ENCODE measurements at places on chromosomes 1 and 21.
A peak's percentile ranks its signal among the peaks of the same experiment; 100 is the strongest.

DNA sequence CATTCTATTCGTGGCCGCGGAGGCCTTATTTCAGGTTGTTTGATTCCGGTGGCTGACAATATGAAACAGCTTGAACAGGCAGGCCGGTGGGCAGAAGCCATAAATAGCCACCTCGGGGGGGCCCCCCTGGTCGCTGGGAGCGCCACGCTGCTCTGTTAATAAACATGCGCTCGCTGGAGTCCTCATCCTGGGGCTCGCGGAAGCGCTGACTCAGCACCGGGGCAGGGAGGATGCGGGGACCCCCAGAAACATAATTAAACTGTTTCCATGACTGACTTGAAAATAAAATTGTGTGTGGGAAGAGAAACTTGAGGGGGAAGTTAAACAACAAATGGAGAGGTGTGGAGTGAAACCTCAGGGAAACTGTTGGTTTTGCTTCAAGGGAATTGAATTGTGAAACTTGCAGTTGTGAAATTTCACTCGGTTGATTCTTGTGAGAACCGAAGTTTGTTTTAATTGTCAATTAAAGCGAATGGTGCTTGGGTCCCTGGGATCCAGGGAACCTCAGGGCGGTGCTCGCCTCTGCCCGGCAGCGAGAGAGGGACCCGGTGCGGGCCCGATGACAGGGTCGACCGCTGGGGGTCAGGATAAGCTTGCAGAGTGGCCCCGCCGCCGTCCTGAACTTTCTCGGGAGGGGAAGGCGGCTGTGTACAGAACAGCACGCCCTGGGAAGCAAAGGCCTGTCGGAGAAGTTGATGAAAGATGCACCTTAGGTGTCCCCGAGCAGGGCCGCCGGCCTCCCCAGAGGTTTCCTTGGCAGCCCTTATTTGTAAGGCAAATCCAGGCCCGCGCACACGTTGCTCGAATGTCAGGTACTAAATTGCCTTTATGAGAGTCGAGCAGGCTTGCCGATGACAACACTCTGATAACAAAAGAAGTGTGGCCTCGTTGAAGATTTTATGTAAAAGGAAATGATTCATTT, 176.9 kb upstream of the LMO4 start:
- no peak overlapping the region for H3K27ac ChIP-seq
- H3K36me3 ChIP-seq: no peaks in the 10 kb centered on the region
- H3K4me3 ChIP-seq: peak overlapping the region; percentile 37
- H3K27me3 ChIP-seq: no peaks in the 10 kb centered on the region
- no peak for DNase-seq

DNA sequence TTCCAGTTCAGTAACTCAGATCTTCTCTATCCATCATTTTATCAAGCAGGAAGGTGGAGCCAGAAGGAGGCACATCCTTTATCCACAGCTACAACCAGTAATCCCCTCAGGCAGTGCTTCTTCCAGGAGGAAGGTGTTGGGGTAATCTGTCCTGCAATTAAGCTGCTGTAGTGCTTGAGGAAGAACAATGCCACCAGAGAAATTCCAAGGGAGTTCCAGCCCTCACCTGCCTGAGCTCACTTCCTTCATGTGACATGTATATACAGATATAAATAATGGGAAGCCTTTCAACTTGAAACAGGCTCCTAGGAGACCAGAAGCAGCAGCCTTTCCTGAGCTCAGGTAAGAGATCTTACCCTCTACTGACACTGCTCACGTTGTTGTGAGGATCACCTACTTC, 2.2 kb upstream of the IL20 start:
- no peak overlapping the region for H3K27ac ChIP-seq
- no peaks in the 10 kb centered on the region for H3K36me3 ChIP-seq
- DNase-seq: no peak
- no peaks in the 10 kb centered on the region for H3K27me3 ChIP-seq
- H3K4me1 ChIP-seq: peaks cover 5% of the 10 kb centered on the region
- no peak overlapping the region for H3K4me3 ChIP-seq

- H3K27ac ChIP-seq: no peak overlapping the region
- H3K27me3 ChIP-seq: no peaks in the 10 kb centered on the region
- no peak overlapping the region for H3K4me3 ChIP-seq
- H3K4me1 ChIP-seq: no peaks in the 10 kb centered on the region
- DNase-seq: no peak
- peaks cover 57% of the 10 kb centered on the region for H3K36me3 ChIP-seq
Observed at GRCh38 chr1:55068638-55069037, 29.3 kb downstream of the PCSK9 start.

GRCh38 chr1:75795703-75796193, 934 bp upstream of the MSH4 start:
- no peak overlapping the region for H3K27ac ChIP-seq
- no peaks in the 10 kb centered on the region for H3K27me3 ChIP-seq
- peaks cover 3% of the 10 kb centered on the region for H3K4me1 ChIP-seq
- no peak overlapping the region for H3K4me3 ChIP-seq
- peaks cover 48% of the 10 kb centered on the region for H3K36me3 ChIP-seq

DNA sequence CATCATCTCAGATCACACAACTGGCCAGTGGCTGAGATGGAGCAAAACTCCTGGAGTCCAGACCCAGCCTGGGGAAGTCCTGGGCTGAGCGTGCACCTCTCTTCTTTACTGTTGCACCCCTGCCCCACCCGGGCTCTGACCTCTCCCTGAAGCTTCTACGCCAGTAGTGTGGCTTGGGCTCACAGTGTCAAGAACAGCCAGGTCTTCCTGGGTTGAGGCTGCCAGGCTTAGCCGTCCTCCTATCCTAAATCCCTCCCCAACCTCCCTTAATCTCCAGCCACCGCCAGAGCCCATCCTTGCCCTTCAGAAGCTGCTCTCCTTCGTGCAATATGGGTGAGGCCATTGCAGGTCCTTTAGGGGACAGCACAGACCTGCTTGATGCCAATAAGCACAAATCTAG, 399.2 kb upstream of the VAMP3 start:
- H3K4me3 ChIP-seq: no peak overlapping the region
- DNase-seq: no peak
- no peak overlapping the region for H3K27ac ChIP-seq
- H3K36me3 ChIP-seq: no peaks in the 10 kb centered on the region

- no peaks in the 10 kb centered on the region for H3K36me3 ChIP-seq
- H3K4me3 ChIP-seq: no peak overlapping the region
- no peaks in the 10 kb centered on the region for H3K27me3 ChIP-seq
- H3K4me1 ChIP-seq: no peaks in the 10 kb centered on the region
- no peak overlapping the region for H3K27ac ChIP-seq
Observed at GRCh38 chr1:245862812-245863540, 644.1 kb downstream of the SMYD3 start.

GRCh38 chr1:60103186-60103585, 29.6 kb upstream of the C1orf87 start:
- H3K36me3 ChIP-seq: no peaks in the 10 kb centered on the region
- no peaks in the 10 kb centered on the region for H3K4me1 ChIP-seq
- no peaks in the 10 kb centered on the region for H3K27me3 ChIP-seq
- H3K4me3 ChIP-seq: no peak overlapping the region
- DNase-seq: no peak

DNA sequence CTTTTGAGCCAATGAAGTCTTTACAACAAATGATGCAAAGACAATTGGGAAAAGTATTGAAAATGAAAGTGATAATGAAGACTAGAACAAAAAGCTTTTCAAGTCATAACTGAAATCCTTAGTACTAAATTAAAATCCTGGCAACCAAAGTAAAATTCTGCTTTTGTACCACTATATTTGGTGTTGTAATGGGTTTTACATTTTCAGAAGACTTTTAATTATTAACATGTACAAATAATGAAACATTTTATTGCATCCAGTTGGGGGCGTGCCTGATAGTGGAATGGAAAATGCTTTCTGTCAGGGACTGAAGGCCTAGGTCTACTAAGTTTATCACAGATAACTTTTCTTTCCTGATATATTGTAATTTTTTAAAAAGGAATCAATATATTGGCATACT, 89.4 kb downstream of the SDCCAG8 start:
- H3K4me1 ChIP-seq: no peaks in the 10 kb centered on the region
- no peak for DNase-seq
- H3K36me3 ChIP-seq: no peaks in the 10 kb centered on the region
- no peaks in the 10 kb centered on the region for H3K27me3 ChIP-seq

GRCh38 chr1:55288245-55288644, 73.1 kb upstream of the USP24 start:
- H3K4me3 ChIP-seq: no peak overlapping the region
- peaks cover 3% of the 10 kb centered on the region for H3K27me3 ChIP-seq
- DNase-seq: no peak
- no peaks in the 10 kb centered on the region for H3K4me1 ChIP-seq

GRCh38 chr1:90716243-90716551, 905 bp downstream of the BARHL2 start:
- H3K4me1 ChIP-seq: peaks cover 8% of the 10 kb centered on the region
- DNase-seq: no peak
- H3K4me3 ChIP-seq: no peak overlapping the region
- peaks cover 90% of the 10 kb centered on the region for H3K27me3 ChIP-seq
- H3K27ac ChIP-seq: no peak overlapping the region

- H3K27ac ChIP-seq: no peak overlapping the region
- H3K4me3 ChIP-seq: no peak overlapping the region
- H3K27me3 ChIP-seq: no peaks in the 10 kb centered on the region
- H3K4me1 ChIP-seq: no peaks in the 10 kb centered on the region
- H3K36me3 ChIP-seq: no peaks in the 10 kb centered on the region
Observed at GRCh38 chr21:22536509-22536908, 1538.3 kb downstream of the NCAM2 start.

GRCh38 chr1:205534444-205534985, 30.0 kb downstream of the CDK18 start:
- H3K27me3 ChIP-seq: no peaks in the 10 kb centered on the region
- no peak overlapping the region for H3K27ac ChIP-seq
- no peaks in the 10 kb centered on the region for H3K36me3 ChIP-seq
- H3K4me3 ChIP-seq: no peak overlapping the region

DNA sequence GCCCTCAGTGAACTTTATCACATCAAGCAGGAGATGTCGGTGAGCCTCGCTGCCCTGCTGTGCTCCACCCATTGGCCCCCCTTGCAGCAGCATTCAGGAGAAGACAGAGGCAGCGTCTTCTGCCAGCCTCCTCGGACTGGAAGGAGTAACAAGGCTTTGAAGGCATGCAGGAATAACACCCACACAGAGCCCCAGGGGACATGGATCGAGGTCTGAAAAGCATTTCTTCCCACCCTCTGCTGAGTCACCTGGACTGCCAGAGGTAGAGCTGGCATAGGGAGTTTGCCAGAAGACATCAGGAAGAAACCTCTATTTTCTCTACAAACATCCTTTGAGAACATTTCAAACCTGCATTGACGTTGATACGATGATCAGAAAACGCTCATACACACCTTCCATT, 42.9 kb downstream of the COL18A1 start:
- peaks cover 4% of the 10 kb centered on the region for H3K27me3 ChIP-seq
- H3K4me3 ChIP-seq: no peak overlapping the region
- no peaks in the 10 kb centered on the region for H3K36me3 ChIP-seq
- H3K27ac ChIP-seq: no peak overlapping the region

DNA sequence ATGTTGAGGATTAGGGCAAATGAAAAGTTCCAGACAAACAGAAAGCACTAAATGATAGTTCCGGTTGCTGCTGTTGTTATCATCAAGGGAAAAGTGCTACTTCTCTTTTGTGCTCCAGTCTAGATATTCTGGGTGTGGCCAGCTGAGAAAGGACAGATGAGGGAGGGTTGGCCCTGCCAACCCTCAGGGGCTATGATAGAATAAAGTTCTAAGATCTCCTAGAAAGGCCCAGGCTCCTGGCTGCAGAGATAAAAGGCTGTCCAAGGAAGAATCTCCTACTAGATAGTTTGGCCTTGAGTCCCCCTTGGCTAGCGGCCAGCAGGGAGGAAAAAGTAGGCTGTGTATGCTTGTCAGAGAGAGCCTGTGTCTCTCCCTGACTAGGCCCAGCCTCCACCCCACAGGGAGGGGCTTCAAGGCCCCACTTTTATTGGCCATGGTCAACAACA, 31.5 kb downstream of the RIMS3 start:
- H3K27me3 ChIP-seq: no peaks in the 10 kb centered on the region
- no peak for DNase-seq
- H3K4me1 ChIP-seq: peaks cover 4% of the 10 kb centered on the region
- H3K36me3 ChIP-seq: no peaks in the 10 kb centered on the region

DNA sequence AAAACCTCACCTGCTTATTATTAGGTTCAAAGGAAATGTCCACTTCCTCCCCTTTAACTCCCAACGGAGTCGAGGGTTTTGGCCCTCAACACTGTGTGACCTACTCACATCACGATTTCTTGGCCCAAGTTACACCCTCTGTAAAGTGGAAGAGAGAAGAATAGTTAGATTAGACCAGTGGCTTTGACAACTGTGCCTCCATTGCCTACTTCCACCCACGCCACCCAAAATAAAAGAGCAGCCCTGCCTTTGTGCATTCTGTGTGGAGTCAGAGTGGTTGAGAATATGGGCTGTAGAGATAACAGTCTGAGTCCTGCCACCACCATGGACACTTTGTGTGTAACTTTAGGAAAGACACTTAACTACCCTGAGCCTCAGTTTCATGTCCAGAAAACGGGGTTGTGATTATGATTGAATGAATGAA, 4.1 kb upstream of the HDGF start:
- H3K4me3 ChIP-seq: no peak overlapping the region
- DNase-seq: no peak
- H3K4me1 ChIP-seq: peaks cover 11% of the 10 kb centered on the region
- H3K36me3 ChIP-seq: no peaks in the 10 kb centered on the region
- H3K27ac ChIP-seq: no peak overlapping the region

DNA sequence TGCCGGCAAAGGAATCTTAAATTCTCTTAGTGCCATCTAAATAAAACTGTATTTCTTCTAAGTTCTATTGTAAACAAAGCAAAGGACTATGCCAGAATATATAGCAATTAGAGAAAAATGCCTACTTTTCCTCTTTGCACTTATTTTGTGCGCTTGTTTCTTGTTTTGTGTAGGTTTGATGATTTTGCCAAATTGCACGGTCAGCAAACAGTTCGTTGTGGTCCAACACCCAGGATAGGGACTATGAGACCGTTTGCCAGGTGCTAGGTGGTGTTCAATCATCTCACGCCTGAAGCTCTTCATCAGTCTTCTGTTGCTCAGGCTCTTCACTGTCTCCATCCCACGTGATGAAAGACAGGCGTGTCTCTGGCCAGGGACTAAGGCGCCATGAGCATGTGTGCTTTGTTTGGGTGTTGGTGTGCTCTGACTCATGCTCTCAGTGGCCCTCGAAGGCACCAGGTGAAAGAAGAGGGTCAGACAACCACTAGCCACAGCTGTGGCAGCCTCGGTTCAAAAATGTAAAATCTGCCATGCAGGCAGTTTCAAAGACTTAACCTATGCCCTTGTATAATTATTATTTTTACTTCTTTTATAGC, 36.9 kb upstream of the KCNE1 start:
- H3K4me3 ChIP-seq: no peak overlapping the region
- no peak overlapping the region for H3K27ac ChIP-seq
- no peaks in the 10 kb centered on the region for H3K4me1 ChIP-seq

DNA sequence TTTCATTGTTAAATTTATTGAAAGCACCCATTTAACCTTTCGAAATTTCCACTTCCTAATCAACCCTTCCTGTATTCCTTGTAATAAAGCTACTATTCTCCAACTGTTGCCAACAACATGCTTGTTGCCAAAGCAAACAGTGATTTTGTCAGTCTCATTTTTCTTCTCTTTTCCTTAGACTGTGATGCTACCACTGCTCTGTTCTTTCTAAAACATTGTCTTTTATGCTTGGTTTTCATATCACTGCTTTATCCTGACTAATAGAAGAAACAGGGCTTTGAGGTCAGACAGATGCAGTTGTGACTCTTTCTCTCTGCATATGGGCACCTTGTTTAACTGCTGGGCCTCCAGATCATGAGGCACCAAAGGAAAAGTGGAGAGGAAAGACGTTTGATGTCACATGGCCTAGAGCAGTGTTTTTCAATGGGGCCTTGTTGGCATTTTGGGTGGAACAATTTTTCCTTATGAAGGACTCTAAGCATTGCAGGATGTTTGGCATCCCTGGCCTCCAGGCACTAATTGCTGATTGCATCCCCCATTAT, 56.1 kb downstream of the HMCN1 start:
- DNase-seq: no peak
- no peaks in the 10 kb centered on the region for H3K4me1 ChIP-seq
- no peak overlapping the region for H3K4me3 ChIP-seq
- H3K27ac ChIP-seq: no peak overlapping the region
- H3K36me3 ChIP-seq: no peaks in the 10 kb centered on the region
- H3K27me3 ChIP-seq: no peaks in the 10 kb centered on the region

Data from effector memory CD4-positive, alpha-beta T cell (primary cell).